Peyer's patch (tissue), 4 donors: ENCODE measurements at places on chromosomes 5 and 9.

DNA sequence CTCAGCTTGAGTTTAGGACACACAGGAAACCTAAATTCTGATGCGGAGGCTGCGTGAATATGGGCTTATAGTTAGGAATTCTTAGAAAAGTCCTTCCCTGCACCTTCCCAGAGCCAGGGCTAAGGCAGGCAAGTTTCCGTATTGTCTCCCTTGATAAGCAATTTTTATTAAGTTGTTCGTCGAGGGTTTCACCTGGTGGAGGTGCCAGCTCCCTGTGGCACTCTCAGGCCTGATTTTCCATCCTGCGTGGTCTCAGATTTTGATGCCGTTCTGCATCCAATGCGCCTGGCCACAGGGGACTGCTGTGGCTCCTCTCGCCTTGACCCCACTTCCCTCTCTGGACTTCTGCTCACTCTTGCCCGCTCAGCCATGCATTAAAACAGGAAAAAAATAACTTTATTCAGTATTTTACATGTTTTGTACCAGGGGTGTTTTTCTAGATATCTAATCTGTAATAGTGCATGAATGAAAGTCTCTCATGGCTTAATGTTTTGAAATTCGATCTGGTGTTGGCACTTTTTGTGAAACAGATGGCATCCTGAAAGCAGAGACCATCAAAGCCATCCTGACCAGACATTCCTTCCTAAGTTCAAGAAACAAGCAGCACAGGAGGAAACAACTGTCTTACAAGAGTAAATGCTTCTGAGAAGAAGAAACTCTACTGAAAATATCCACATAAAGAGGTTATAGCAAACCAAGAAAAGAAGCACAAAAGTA, 50.7 kb downstream of the TRIP13 start:
- DNase-seq = peak; percentile 6

GRCh38 chr9:122348288-122348777, 22.5 kb upstream of the PTGS1 start:
- DNase-seq = no peak

DNA sequence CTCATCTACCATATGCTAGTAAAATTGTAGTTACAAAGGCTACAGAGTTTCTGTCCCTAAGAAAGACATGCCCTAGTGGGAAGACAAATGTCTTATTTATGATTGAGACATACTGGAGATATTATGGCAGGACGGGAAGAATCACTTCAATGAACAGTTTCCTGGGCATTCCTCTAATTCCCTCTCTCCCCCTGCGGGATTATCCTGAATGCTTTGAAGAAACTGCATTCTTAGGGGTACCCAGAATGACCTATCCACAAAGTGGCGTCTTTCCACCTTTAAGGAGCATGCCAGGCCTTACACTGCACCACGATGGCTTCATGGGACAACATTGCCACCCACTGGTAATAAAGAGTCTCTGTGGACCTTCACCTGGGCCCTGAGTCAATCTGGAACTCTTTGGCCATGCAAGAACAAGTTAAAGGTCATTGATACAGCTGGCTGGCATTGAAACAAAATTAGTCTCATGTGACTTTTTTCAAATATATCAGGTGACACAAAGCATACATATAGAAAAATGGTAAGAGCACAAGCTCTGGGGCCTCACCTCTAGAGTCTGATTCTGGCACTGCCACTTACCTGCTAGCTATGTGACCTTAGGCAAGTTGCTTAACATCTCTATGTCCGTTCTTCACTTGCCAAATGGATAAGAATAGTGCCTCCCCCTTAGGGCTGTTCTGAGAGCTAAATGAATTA, 32.0 kb downstream of the ANKRD55 start:
- DNase-seq = peak; percentile 79

DNA sequence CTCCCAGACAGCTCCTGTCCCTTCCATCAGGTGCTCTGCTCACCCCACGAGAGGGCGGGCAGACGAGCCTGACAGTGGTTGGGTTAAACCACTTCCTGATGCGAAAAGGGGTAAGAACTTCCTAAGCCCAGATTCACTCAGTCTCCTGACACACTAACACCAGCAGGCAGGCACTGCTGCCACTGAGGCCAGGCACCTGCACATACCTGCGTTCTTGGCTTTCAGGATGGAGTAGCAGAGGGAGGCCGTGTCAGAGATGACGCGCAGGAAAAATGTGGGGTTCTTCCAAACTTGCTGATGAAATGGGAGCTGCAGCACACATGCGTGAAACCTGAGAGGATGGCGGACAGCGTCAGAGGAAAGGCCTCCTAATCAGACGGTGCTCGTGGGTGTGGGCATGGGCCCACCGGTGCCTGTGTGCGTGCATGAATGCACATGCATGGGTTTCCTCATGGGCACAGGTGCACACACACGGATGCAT, 29.9 kb downstream of the SLC6A18 start:
- no peak for DNase-seq

DNA sequence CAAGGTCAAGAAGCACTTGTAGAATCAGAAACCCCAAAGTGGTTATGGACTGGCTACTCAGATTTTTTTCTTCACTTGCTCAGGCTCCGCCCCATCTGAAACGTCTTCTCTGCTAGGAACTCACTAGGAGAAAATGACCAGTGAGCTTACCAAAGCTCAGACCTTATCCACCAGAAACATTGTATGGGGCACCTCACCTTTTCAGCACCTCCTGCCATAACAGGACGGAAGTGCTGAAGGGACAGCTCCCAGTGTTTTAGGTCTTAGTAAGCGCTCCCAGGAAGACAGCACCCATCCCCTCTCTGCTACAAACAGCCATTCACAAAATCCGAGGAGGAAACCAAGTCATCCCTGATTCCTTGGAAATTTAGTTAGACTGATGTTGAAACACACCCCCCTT, 1.2 kb upstream of the GABRA1 start:
- no peak for DNase-seq

DNA sequence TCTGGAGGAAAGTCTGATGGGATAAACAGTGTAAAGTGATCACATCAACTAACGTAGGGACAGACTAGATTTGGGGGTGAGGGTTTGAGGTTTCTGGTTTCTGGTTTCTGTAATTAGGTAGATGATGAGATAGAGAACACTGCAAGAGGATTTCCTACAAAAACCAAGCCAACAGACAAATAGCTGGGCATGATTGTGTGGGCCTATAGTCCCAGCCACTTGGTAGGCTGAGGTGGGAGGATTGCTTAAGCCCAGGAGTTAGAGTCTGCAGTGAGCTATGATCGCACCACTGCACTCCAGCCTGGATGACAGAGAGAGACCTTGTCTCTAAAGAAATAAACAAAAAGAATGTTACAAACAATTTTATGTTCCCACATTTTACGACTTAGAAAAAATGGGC, 34.4 kb upstream of the RNU6ATAC start:
- no peak for DNase-seq

DNA sequence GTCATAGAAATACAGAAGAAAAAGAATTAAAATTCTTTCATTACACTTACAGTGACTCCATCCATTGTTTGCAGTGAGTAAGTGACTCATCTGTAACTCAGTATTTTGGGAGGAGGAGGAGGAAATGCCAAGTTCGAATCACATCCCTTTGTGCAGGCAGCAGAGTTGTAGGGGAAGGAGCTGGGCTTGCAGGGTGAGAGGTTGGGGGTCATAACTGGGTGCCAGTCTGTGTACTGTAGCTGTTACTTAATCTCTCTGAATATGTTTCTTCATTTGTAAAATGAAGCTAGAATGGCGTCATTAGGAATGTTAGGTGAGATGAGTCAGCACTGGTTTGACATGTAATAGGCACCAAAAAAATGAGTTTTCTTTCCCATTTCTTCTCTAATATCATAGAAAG, 235.7 kb upstream of the ADAMTSL1 start:
- no peak for DNase-seq

- no peak for DNase-seq
Measured at GRCh38 chr5:86095092-86095491, 522.6 kb upstream of the COX7C start.

GRCh38 chr9:69945671-69946141, 97.9 kb upstream of the MAMDC2 start:
- no peak for DNase-seq

DNA sequence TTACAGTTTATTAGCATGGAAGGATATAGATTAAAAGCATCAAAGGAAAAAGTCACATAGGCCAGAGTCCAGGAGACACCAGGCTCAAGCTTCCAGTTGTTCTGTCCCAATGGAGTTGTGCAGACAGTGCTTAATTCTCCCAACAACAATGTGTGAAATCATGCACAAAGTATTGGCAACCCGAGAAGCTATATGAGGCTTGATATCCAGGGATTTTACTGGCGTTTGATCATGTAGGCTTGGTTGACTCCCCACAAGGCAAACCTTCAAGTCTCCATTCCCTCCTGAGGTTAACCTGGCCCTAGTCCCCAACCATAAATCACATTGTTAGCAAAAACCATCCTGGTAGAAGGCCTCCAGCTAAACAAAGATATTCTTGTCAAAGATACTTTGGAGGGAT, 141.5 kb downstream of the ADAMTS19 start:
- no peak for DNase-seq

GRCh38 chr5:180097926-180098325, 26.4 kb upstream of the RNF130 start:
- DNase-seq = peak; percentile 38

DNA sequence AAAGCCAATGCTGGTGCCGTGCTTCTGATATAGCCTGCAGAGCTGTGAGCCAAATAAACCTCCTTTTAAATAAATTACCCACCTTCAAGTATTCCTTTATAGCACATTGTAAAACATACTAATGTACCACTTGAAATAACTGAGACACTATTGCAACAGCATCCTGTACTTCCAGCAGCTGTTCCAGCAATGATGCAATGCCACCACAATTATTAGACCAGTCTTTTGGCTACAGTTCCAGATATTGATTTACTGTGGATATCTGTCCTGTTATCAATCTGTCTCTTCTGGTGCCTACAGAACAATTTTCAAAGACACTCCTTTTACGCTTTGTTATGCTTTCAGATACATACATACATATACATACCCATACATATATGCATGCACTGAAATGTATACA, 567.9 kb downstream of the TAF11L14 start:
- no peak for DNase-seq

DNA sequence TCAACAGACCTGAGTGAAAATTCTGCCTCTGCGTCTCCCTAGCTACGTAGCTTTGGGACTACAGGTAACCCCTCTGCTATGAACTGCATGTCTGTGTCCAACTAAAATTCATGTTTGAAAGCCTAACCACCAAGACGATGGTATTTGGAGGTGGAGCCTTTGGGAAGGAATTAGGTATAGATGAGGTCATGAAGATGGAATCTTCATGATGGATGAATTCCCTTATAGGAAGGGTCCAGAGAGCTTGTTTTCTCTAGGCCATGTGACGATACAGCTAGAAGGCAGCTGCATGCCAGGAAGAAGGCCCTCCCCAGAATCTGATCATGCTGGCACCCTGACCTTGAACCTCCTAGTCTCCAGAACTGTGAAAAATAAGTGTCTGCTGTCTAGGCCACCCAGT, 296.4 kb downstream of the SLIT3 start:
- no peak for DNase-seq

- no peak for DNase-seq
Measured at GRCh38 chr5:102807878-102808502, 52.9 kb downstream of the PAM start.

- DNase-seq = no peak
Measured at GRCh38 chr5:61817472-61818326, 485.6 kb downstream of the ZSWIM6 start.

GRCh38 chr5:40033411-40033810, 608.6 kb upstream of the DAB2 start:
- DNase-seq = peak; percentile 64

- no peak for DNase-seq
Measured at GRCh38 chr5:138603249-138603920, 28.2 kb upstream of the HSPA9 start.

- DNase-seq = peak; percentile 43
Measured at GRCh38 chr5:148957591-148958202, 105.2 kb downstream of the SH3TC2 start.

DNA sequence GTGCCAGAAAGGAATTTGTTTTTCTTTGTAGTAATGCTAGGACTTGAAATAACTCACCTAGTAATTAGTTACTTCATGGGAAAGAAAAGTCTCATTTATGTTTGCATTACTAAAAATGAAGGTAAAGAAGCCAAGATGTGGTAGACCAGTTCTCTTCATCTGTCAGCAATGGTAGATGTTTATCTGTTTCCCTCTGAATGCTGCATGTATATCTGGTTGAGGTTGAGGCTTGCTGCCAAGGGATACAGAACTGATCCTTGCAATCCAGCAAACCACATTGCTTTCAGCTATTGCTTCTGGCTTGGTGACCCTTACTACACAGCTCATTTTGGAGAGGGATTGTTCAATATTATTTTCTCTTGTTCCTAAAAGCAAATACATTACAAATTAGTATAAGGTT, 73.6 kb downstream of the ZNF474 start:
- DNase-seq = no peak

DNA sequence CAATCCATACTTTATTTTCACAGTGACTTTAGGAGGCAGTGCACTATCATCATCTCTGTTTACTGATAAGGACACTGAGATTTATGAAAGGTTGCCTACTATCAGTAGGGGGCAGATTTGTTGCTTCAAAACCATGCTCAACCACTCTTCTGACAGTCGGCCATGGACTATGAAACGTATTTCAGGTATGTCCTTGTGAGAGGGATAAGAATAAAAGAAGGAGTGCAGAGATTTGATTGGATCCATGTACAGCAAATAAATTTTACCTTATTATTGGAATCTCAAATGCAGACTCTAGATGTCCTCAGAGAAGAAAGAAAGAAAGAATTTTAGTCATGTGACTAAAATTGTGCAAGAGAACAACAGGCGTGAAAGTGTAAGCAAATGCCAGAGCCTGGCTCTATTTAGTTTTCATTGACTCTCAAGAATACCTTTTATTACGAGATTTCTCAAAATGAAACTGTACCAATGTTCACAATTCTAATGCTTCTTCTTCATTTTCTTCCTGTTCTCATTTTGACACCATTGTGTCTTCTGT, 296.6 kb upstream of the RASA1 start:
- no peak for DNase-seq

DNA sequence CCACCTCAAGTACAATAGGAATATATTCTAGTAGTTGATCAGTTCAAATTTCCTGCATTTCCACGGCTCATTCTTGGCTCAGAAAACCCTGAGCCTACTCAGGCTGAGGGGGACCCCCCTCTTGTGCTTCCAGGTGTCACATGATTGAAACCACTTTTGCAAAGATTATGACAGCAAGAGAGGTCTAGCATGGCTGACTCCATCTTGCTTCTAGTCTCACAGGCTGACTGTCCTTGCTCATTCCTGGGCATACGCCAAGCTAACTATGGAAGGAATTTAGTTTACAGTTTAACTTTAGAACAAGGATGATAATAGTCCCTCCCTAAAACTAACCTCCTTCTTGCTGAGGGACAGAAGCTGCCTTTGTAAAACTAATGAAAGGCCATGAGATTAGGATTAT, 154.1 kb downstream of the SNX18 start:
- no peak for DNase-seq
